Activated CD8-positive, alpha-beta T cell treated with anti-CD3 and anti-CD28 coated beads for 36 hours (primary cell): ENCODE measurements at places on chromosomes 16 and 17. TPM values are rescaled to one million over a fixed set of nuclear protein-coding genes. Genes with fewer than 3 reads are reported as not detected.

DNA sequence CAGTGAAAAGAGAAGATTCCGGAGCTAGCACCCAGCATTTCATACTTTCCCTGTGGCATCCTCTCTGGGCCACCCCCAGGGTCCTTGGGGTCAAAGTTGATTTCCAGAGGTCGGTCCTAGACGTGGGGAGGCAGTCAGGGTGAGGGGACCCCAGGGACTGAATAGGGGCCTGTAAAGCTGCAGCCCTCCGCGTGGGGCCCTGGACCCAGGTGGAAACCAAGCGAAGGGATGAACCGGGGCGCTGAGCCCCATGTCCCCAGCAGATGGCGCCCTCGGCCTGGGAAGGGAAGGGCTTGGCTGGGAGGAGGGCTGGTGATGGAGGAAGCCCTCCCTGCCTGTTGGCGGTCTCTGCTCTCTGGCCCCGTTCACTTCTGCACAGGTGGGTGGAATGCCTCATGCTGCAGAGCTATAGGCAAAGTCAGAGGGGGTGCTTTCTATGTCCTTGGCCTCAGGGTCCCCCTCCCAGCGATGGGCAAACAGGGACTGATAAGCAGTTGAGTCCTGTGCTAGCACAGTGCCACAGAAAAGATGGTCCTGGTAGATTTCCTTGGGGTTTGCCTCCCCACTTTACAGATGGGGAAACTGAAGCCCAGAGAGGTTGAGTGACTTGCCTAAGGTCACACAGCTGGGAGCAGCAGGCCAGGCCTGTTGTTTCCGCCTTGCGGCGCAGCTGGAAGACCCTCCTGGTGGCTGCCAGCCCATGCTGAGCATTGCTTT is 163.4 kb upstream of the CIBAR2 start:
- DNase-seq = peak; percentile 79

GRCh38 chr17:52831536-52831935 is 673.0 kb upstream of the CA10 start:
- DNase-seq = no peak

- DNase-seq = no peak
Observed at GRCh38 chr17:69335058-69335457, 8.1 kb upstream of the ABCA5 start.

OR4D1 gene
- 0.22 TPM for total RNA-seq

- DNase-seq = no peak
Observed at GRCh38 chr17:78337244-78338109, 22.4 kb downstream of the SOCS3 start.

SPNS1 gene
- 14.6 TPM for total RNA-seq

C17orf67 gene
- 2.3 TPM for total RNA-seq

DNA sequence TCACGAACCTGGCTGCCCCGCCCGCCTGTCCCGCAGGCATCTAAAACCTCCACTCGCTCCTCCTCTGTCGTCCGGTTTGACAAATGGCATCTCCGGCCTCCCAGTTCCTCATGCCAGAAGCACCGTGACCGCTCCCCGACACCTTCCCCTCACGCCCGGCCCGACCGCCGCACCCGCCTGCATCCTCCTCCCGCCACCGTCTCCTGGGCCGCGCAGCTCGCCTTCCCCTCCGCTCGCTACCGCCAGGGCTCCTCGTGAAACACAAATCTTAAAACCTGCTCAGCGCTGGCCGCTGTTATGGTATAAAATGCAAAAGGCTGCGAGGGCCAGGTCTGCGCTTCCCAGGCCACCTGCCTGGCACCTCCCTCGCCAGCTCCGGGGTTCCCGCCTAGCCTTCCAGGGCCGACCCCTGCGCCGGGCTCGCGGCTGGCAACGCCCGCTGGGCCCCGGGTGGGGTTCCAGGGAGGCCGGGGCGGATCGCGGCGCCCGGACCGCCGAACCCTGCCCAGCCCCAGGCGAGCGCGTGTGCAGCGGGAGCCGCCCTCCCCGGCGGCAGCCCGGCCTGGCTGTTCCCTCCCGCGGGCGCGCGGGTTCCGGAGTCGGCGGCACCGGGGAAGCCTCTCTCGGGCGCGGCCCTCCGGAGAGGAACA is 488 bp downstream of the SPSB3 start:
- DNase-seq = peak; percentile 48

GRCh38 chr16:69123910-69124309 is 8.5 kb downstream of the CHTF8 start:
- DNase-seq = peak; percentile 75

DNA sequence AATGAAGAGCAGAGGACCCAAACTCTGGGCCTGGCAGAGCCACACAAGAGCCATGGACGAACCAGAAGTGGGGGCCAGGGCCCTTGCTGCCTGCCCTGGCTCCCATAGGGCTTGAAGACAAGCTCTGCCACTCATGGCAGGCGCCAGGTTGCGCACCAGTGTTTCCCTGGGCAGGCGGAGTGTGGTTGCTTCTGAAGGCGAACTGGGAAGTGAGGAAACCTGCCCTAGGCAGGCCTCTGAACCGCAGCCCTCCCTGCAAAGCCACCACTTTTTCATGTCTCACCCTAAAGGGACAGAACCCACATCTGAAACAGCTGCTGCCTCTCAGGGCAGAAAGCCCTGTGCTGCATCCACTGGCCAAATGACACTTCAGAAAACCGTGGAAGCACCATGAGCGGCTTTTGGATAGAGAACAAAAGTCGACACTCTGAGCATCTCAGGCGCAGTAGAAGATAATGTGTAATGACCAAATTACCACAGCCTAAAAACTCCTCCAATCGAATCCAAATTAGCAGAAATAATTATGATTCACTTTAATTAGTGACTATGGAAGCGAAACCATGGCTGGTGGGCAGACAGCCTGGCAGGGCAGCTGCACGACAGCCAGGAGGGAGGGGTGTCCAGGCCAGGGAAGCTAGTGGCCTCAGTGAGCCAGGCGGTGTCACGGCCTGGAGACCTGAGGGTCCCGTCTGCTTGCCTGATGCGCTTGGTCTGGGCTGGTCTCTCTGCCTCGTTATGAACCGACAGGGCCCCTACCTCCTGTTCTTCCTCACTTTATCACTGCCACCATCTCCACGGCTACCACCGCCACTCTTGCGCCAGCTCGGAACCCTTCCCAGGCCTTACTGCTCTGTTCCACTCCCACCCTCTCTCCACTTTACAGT is 59.1 kb downstream of the PRMT7 start:
- peak; percentile 70 for DNase-seq

TBC1D28 gene
- not detected for total RNA-seq

DNA sequence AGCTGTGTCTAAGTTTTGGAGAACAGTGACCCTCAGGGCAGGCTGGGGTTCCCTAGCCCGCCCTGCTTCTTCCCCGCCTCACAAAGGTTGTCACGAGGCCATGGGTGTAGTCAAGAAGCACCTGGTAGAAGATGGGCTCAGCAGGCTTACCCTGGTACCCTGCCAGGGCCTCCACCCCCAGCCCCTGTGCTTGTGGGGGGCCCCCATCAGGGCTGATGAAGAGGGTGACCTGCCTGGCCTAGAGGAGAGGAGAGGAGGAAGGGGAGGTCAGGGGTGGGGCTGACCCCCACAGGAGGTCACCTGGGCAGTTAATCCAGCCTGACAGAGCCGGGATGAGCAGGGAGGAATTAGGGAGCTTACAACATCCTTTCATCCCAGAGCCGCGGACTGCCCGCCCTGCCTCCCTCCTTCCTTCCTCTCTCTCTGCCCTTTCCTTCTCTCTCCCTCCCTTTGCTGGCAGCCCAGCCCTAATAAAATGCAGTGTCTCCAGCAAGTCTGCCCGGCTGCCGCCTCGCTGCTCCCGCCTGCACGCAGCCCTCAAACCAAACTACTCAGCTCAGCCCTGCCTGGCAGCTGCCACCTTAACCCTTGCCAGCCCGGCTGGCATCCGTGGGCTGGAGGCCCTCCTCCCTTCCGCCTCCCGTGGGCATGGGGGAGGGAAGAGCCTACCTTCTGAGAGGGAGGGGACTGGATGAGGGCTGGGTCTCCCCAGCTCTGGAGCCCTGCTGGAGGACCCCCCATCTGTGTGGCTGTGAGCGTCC is 7.2 kb downstream of the DLX3 start:
- DNase-seq = no peak

STH gene
- not detected for total RNA-seq

GRCh38 chr16:8179615-8180014 is 410.7 kb downstream of the TMEM114 start:
- DNase-seq = no peak

GRCh38 chr17:74199306-74200092 is 4.0 kb upstream of the RPL38 start:
- peak; percentile 75 for DNase-seq

DNA sequence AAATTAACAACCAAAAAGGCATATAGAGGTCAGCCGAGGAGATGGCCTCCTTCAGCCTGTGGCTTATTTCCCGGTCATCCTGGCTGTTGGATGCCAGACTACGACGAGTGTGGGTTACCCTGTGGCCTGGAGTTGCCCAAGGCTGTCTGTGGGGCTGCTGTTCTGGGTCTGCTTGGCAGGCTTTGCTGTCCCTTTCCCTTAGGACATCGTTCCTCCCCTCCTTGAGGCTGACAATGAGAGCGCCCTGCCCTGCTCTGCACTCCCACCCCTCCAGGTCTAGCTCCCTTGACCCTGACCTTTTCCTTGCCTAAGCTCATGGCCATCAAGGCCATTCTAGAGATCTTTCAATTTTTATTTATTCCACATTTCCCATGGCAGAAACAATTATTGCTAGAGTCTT is 1.9 kb upstream of the CBFB start:
- DNase-seq = no peak

- no peak for DNase-seq
Observed at GRCh38 chr17:10803830-10804475, at the start of gene TMEM238L. Gene TMEM238L (minus strand): TSS chr17:10804099. CDS start chr17:10803963, 136 bp downstream.
